ENCODE measurements at places on chromosomes 7 and 10.

DNA sequence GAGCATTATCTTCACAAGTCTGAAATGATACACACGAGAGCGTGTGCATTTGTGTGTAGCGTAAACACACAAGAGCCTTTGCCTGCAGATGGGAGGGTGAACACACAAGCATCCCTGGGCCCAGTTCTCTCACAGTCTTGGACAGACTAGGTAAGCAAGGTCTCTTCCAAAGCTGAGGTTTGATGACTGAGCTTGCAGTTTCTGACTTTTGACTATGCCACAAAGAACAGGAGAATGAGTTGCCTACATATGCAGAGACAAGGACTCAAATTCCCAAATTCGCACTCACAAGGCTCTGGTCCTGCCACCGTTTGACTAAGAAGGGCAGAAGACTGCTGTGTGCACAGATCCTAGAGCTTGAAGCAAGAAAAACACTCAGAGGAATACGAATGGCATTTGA, 55.8 kb downstream of the FAM53B start:
- no peak for DNase-seq

GRCh38 chr10:79310911-79311573, 36.2 kb upstream of the PPIF start:
- no peak for DNase-seq

GRCh38 chr7:84477786-84478478, 283.3 kb upstream of the SEMA3A start:
- DNase-seq, result no peak

DNA sequence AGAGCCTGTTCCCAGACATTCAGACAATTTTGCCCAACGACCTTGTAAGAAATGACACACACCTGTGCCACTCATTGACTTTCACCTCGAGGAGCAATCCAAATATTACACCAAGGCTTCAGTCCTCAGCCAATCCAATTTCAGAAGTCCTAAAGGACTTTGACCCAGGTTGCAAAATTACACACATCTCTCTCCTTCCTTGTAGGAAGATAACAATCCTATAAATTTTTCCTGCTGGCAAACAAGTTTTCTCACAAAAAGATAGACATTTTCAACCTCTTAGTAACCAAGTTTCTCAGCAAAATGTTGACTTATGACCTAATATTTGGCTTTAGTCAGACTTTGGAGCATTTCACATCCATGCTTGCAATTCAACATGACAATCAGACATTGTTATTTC, 745.0 kb downstream of the GRID1 start:
- DNase-seq, result no peak

GRCh38 chr10:130787821-130788220, 523.7 kb downstream of the TCERG1L start:
- no peak for DNase-seq

DNA sequence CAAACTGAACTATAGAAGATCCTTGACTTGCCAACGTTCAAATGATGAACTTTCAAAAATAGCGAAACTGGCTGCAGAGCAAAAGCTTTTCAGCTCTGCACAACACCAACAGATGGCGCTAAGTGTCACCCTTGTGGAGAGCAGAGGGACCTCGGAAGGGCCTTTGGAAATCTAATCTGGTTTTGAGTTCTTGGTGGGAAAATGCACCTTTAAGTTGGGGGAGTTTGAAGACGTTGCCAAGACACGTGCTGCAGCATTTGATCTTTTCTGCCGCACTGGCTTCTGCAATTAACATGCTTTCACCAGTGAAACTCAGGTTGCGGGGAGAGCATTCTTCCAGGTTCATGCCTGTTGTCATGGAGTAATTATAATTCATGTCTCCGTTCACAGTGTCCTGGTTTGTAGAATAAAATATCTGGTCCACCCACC, 26.3 kb upstream of the WDR11 start:
- DNase-seq, result no peak

GRCh38 chr7:76428149-76428823, 3.5 kb downstream of the ZP3 start:
- DNase-seq, result no peak

- no peak for DNase-seq
Observed at GRCh38 chr7:12178317-12178716, 32.8 kb upstream of the TMEM106B start.

DNA sequence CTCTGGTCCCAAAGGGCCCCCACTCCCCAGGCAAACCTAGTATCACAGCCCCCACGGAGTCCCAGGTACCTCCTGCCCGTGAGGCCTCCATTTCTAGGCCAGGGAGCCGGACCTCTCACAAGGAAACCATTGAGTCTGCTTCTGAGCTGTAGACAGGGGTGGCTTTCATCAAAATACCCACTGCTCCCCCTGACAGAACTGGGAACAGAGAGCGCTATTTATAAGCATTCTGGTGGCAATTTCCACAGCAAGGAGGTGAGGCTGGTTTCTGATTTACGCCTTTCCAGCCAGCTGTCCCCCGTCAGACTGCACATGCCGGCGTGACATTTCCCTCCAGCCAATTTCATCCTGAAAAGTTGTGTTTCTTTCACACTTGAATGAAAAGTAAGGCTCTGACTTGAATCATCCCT, 407.5 kb upstream of the PRKCQ start:
- peak; percentile 75 for DNase-seq

GRCh38 chr7:82468435-82468834, 24.9 kb upstream of the CACNA2D1 start:
- DNase-seq, result no peak

DNA sequence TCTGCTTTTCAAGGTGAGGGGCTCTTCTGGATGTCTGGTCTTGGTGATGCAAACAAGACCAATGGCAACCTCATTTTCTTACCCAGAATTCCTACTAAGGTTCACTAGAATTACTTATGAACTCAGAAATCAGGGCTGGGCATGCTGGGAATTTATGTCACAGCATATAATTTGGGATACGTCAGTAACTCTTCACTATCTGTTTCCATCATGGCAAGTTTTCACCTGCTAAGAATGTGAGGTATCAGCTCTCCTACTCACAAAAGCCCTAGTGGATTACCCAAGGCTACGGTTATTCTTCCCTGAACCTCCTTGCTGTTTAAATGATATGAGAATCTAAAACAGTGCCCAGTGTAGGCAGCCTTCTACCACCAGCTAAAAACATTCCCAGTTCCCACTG, 53.1 kb downstream of the PNLIPRP2 start:
- DNase-seq, result no peak

GRCh38 chr7:47638679-47639315, 56.9 kb upstream of the TNS3 start:
- no peak for DNase-seq

GRCh38 chr10:16316733-16317390, 119.9 kb upstream of the PTER start:
- DNase-seq, result no peak

DNA sequence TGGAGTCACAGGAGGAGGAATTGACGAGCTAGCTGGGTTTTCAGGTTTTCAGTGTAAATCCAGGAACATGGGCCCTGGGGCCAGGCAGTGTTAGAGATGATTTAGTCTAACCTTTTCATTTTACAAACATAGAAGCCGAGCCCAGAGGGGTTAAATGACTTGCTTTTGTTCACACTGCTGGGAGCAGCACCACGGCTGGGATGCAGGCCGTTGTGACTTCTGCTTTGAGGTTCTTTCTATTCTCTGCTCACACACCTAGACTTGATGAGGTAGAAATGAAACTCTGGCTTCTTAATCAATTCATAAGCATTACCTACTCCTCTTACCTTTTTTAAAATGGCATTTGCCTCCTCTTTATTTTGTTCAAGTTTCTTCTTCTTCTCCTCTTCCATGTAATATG, 36.4 kb downstream of the CREB5 start:
- DNase-seq, result no peak

GRCh38 chr10:5343561-5343960, 21.2 kb upstream of the UCN3 start:
- no peak for DNase-seq

- DNase-seq, result no peak
Observed at GRCh38 chr10:86221442-86222335, 144.9 kb downstream of the GRID1 start.

GRCh38 chr7:17230099-17230807, 68.2 kb upstream of the AHR start:
- DNase-seq, result no peak

- no peak for DNase-seq
Observed at GRCh38 chr7:46059308-46060020, 138.4 kb upstream of the IGFBP3 start.

GRCh38 chr10:48306870-48307710, 613 bp downstream of the MAPK8 start:
- DNase-seq, result peak; percentile 56

DNA sequence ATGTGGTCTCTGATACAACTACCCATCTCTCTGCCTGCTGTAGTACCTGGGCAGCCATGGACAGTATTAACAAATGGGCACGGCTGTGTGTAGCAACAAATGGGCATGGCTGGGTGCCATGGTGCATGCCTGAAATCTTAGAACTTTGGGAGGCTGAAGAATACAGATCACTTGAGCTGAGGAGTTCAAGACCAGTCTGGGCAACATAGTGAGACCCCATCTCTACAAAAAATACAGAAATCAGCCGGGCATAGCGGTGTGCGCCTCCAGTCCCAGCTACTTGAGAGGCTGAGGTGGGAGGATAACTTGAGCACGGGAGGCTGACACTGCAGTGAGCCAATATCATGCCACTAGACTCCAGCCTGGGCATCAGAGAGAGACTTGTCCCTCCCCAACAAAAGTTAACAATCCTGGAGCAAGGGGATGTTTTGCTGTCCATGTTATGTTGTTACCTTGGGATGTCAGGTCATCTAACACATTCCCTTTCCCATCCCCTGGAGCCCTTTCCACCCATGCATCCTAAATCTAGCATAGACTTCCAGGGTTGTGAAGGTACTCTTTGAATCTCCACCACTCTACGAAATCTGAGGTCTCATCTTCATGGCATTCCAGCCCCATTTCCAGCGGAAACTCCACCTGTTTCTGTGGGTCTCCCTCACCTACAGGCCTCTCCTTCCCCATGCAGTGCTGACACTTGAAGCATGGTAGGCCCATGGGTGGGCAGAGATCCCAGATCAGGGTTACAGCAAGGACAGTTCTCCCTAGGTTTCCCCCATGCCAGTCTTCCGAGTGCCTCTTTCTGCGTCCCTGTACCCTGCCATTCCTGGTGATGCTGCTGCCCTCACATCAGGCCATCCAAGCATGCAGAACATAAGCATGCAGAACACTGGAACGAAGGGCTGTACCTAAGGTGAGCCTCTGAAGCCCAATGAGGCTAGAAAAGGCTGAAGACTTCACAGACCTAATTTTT, 13.1 kb downstream of the FXYD4 start:
- DNase-seq, result no peak

GRCh38 chr10:921471-922414, 9.8 kb downstream of the LARP4B start:
- DNase-seq, result no peak

DNA sequence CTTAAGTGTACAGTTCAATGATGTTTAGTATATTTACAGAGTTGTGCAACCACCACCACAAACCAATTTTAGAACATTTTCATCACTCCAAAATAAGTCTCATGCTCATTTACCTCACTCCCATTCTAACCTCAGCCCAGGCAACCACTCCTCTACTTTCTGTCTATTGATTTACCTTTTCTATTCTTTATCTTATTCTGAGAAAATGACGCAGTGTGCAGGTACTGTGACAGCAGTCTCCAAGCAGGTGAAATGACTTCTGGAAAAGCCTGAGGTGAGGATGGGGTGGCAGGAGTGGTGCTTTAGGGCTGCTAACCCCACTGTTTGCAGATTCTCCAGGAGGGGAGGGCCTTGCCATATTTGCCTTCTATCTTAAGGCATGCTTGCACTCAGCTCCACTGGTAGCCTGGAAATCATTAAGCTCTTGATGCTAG, 39.5 kb downstream of the GARS1 start:
- DNase-seq, result no peak

GRCh38 chr10:17872191-17873091, 63.3 kb downstream of the MRC1 start:
- no peak for DNase-seq

GRCh38 chr7:135160098-135160857, 10.2 kb downstream of the CYREN start:
- no peak for DNase-seq

- DNase-seq, result no peak
Observed at GRCh38 chr7:151141311-151141854, 26.1 kb downstream of the GBX1 start.

DNA sequence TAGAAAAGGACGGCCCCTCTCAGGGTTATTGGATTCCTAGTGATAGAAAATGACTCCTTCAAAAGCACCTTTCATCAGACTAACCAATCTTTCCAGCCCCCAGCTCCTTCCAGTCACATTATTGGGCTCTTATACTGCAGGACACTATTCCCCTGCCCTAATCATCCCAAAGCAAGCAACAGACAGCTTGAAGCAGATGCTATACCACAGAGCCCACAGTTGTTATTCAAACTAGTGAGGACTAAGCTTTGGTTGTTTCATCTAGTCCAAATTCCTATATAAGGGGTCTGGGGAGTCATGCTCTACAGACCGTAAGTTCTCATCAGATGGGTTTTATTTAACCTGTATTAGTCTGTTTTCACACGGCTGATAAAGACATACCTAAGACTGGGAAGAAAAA, 24.5 kb downstream of the ZC3HAV1L start:
- DNase-seq, result no peak

DNA sequence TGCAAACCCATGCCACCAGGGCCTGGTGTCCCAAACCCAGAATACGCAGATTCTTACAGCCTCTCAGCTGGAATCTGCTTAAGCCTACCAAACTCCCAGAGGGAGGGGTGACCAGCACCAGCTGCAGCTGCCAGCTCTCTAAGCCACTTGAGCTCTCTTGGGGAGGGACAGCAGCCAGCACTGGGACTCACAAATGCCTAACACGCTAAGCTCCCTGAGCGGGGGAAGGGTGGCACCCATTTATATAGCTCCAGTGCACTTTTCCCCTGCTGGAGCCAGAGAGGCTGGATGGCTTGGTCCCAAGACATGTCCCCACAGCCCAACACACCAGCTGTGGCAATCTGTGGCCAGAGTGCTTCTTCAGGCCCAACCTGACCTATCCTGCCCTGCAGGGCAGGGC, 326.8 kb upstream of the NRG3 start:
- no peak for DNase-seq

DNA sequence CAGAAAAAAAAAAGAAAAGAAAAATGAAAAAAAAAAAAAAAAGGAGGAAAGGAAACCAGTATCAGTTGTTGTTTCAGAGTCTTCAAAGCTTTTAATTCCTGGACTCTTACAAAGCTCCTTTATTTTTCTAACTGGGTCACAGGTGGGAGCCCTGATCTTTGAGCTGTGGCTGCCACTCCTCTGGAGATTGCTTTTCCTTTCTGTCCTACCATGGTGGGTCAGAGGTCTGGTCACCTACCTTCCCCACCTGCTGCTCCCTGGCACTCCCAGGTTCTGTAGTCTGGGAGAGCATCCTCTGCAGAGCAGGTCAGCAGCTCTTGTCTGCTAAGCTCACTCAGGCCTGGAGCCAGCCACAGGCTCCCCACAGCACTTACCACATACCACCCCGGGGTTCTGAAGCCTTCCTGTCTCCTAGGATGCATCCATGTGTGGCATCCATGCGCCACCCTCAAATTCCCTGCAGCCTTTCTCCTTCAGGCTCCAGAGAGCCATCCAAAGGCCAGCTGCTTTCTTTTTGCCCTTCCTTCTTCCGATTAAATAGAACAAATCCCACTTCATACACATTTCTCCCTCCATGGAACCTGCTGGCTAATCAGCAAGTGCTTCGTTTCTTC, 73.2 kb upstream of the TPK1 start:
- DNase-seq, result no peak
